ENCODE measurements at places on chromosomes 12 and 14.

GRCh38 chr14:50036211-50036610 lies 80.2 kb downstream of the VCPKMT start:
- no peak for DNase-seq

GRCh38 chr14:20564501-20564997 lies 3.7 kb upstream of the RNASE9 start:
- no peak for DNase-seq

DNA sequence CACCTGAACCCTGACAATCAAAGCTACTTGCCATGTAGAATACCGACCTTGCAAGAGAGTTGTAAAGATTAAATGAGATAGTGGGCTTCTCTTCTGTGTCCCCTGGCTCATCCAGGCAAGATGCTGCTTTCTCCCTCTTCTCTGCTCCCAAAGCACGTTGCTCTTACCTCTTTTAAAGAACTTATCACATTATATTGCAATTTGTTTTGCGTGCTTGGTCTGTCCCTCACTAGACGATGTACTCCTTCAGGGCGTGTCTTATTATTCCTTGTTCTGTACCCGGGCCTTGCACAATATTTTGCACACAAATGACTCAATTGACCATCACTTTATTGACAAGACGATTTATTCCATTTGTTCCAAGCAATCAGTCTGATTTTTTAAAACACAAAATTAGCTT lies 3.3 kb downstream of the DCN start:
- peak; percentile 62 for DNase-seq

GRCh38 chr12:59626382-59626781 lies 30.6 kb downstream of the SLC16A7 start:
- peak; percentile 18 for DNase-seq

DNA sequence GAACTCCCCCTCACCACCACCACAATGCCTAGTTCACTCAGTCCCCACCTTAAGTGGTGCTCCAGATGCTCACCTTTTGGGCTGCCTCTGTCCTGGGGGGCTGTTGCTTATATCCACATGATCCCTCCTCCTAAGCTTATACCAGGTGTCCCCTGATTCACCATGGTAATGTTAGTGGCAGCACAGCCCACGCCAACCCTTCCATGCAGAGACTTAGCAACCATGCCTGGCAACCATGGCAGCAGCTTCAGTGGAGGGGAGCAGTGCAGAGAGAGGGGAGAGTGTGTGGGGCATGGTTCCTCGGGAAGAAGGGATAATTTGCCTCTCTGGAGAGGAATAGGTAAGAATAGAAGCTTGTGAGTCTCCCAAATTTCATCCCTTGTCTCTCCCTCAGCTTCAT lies 1.2 kb upstream of the DDN start:
- no peak for DNase-seq

DNA sequence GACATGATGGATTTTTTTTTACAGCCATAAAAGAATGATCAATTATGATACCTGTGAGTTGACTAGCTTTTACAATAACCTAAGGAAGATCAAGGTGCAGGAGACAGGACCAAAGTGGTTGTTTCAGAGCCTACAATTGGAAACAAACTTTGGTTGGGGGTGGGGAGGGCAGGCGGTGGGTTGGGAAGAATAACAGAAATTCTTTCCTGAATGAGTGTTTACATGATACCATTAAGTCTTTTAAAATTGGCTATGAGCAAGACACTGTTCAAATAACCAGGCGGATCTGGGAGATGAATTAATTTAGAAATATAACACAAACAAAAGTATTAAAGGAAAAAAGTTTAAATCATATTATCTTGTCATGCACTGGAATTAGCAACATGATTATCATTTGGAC lies 7.2 kb downstream of the NFYB start:
- DNase-seq = no peak

DNA sequence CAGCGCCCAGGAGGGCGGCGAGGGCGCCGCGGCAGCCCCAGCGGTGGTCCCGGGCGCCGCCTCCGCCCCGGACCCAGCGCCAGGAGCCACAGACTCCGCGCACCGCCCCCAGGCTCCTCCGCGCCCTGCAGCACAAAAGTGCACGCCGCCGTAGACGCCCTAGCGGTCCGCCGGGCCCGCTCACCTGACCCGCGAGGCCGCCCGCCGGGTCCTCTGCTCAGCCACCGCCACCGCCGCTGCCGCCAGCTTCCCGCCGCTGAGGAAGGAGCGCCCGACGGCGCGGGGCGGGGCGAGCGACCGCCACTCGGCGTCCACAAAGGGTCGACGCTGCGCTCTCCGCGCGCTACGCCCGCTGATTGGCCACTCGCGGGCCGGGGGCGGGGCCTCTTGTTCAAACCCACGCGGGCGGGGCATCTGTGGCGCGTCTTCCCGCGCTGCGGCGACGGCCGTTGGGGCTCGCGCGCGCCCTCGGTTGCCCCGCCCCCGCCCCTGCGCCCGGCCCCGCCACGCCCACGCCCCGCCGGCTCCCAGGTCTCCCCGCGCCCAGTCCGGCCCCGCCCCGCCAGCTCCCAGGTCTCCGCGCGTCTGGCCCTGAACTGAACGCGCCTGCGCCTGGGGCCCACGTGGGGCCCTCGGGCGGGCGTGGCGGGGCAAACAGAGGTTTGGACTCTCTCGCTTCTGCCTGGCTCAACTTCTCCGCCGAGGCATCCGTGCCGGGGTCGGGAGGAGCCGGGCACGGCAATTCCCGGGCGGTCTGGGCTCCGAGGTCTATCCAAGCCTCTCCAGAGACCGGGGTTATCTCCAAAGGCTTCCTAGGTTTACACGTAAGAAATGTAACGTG lies at the start of gene CDCA4:
TSS of gene CDCA4 (minus strand) at position 269 of the 841 bp plus-strand sequence. CDS start 9,154 bp downstream, outside the sequence.
- peak; percentile 93 for DNase-seq

DNA sequence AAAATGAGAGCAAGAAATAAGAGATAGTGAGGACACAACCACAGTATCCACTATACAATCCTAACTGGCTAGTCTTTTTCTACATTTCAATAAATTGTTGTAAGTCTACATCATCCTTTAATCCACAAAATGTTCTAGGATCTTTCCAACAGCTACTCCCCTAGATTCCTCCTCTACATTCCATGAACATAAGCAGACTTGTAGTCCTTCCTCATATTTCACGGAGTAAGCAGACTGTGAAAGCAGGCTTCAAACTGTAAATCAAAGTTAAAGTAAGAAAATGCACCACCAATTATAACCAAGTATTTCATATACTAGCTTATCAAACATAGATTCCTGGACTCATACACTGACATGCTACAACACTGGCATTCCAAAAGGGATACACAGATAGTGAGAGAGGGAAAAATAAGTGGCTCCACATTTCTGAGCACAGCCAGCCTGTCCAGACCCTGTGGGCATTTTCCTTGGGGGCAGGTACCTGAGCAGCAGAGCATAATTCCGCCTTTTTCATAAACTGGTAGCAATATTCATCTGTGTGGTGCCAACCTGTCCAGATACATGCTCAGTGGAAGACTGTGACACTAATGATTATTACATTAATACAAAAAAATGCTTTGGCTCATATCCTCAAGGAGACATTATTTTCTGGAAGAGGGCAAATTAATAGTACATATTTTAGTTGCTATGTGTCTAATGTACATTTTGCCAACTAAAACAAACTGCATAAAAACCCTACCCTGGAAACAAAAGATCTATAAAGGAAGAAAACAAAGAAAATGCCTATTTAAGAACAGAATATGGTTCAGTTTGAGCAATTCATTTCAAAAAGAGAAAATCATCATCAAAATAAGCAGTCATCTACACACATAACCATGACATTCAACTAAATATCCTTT lies 113.3 kb upstream of the FSCB start:
- DNase-seq = no peak
